ENCODE measurements at places on chromosomes 16 and 17.

- no peak for DNase-seq
Observed at GRCh38 chr16:81319221-81319912, 4.6 kb downstream of the GAN start.

DNA sequence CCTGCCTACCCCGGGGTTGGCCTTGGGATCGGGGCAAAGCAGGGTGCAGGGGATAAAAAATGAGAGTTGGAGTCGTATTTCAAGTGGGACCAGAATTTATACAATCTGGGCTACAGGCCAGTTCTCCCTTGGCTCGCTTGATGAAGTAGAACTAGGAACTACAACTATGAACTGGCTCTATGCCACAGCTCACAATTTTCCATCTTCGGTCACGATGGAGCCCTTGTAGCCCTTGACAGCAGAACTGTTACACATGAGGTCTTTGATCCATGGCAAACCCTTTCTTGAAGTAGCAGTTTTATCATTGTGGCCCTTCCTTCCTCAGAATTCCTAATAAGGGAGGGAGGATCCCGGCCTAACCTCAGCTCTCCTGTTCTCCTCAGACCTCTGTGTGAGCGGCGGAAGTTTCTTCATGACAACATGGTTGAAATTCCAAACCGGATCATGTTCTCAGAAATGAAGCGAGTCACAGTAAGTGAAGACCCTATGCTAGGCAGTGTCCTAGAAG lies 17.1 kb downstream of the LIG3 start:
- DNase-seq, result no peak

DNA sequence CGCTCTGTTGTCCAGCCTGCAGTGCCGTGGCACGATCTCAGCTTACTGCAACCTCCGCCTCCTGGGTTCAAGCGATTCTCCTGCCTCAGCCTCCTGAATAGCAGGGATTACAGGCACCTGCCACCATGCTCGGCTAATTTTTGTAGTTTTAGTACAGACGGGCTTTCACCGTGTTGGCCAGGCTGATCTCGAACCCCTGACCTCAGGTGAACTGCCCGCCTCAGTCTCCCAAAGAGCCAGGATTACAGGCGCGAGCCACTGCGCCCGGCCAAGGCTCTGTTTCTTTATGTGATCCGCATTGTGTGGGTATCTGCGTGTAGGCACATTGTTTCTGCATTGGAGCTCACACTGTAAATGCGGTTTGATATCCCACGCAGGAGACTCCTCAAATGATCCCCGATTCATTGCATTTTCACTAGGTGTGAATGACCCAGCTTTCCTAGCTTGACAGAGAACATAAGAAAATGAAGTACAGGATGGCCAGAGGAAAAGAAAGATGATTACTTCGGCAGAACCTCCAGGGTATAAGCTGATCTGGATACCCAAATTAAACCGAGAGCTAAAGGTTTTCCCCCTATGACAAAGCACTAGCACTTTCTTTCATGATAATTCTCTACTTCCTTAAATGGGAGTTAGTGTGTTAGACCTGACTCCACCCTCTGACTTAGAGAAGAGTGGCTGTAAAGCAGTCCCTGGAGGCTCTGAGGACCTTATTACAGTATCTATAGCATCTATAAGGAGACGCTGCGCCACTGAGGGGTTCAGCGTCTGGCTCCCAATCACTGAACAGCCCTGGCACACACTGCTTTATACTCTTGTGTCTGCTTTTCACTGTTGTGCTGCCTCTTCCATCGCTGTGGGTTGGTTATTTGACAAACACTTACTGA lies 17.3 kb downstream of the COTL1 start:
- DNase-seq, result no peak

- DNase-seq, result no peak
Observed at GRCh38 chr16:83907631-83908250, 8.8 kb downstream of the MLYCD start.

DNA sequence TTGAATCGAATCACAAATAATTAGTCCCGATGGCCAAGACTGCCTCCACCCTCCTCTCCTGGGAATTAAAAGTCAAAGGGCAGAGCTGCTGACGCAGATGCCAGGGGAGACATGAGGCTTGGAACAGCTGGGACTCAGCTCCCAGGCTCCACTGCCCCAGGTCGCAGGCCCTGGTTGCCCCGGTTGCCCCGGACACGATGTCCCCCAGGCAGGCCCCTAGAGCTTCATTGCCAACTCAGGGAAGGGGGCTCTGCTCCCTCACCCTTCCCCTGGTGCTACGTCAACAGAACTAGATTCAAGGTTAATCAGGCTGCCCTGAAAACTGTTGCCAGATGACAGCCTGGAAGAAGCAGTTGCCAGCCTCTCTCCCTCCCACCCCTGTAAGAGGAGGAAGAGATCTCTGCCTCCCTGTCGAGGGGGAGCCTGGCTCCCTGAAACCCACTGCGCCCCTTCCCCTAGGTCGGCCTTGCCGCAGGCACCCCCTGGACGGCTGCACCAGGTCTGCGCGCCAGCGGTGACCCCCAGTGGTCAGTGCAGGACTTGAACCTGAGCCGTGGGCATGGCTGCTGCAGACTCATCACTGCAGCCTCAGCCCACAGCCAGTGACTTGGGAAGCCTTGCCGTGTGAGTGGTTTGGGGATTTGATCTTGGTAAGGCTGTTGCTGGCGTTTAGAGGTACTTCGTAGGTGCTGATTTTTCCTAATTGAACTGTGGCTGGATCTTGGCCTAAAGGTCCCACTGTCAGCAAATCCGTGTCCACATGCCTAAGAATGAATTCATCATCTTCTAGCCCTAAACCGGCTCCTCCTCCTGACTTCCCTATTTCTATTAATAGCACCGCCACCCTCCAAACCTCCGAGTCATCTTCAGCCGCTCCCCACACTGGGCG lies 84.1 kb upstream of the TOB1 start:
- DNase-seq, result peak; percentile 74

GRCh38 chr17:73342541-73343167 lies 30.9 kb upstream of the CDC42EP4 start:
- no peak for DNase-seq

DNA sequence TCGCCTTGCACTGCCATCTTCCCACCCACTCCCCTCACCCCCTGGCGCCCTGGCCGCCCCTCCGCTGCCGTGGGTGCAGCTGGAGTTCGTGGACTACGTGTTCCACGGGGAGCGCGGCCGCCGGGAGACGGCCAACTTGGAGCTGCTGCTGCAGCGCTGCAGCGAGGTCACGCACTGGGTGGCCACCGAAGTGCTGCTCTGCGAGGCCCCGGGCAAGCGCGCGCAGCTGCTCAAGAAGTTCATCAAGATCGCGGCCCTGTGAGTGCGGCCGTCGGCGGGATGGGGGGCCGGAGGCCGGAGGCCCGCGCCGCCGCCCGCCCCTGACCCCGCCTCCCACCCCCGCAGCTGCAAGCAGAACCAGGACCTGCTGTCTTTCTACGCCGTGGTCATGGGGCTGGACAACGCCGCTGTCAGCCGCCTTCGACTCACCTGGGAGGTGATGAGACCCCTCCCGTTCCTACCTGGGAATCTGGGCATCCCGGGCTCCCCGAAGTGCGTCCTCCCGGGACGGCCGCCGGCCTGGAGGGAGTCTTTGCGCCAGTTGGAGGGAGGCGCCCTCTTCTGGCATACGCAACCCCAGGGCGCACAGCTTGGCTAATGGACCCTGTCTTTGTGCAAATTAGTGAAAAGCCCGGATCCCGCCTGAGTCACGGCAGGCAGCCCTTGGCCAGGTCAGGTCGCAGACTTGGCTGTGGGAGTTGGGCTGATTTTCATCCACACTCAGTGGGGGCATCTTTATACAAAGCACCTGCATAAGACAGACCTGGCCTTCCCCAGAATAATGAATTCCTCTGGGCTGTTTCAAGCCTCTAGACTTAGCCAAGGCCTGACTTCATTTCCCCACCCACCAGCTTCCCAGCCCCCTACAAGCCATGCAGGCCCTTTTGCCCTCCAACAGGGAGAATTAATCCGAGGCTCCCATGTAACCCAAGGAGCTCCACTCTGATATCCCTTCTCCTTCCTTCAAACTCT lies 14.3 kb downstream of the RAPGEFL1 start:
- DNase-seq, result peak; percentile 58

GRCh38 chr17:8220783-8221662 lies 10.6 kb upstream of the AURKB start:
- peak; percentile 98 for DNase-seq

- DNase-seq, result no peak
Observed at GRCh38 chr17:35612924-35613521, 25.9 kb downstream of the AP2B1 start.

GRCh38 chr17:58278661-58279015 lies 2.1 kb downstream of the MPO start:
- DNase-seq, result no peak

DNA sequence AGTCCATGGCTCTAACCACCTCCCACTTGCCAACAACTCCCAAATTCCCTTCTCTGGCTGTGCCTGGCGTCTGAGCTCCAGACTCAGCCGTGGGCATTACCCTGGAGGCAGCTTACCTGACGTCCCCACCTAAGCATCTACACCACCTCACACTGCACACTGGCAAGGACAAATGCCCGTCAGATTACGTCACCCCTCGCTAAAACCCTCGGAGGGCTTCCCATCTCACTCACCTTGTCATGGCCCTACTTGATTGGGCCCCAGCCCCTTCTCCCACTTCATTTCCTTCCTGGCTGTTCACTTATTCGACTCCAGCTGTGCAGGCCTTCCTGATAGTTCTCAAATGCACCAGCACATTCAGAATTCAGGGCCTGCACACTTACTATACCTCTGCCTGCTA lies 13.4 kb downstream of the ALOXE3 start:
- DNase-seq, result no peak

GRCh38 chr16:10495031-10495345 lies 85.4 kb downstream of the EMP2 start:
- no peak for DNase-seq

DNA sequence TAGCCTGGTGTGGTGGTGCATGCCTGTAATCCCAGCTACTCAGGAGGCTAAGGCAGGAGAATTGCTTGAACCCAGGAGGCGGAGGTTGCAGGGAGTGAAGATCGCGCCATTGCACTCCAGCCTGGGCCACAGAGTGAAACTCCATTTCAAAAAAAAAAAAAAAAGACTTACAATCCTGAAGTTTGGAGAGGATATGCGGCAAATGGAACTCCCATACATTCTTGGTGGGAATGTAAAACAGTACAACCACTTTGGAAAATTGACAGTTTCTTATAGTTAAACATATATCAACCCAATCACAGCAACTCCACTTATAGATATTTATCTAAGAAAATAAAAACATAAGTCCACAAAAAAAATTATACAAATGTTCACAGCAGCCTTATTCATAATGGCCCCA lies 11.9 kb downstream of the GFOD2 start:
- no peak for DNase-seq

DNA sequence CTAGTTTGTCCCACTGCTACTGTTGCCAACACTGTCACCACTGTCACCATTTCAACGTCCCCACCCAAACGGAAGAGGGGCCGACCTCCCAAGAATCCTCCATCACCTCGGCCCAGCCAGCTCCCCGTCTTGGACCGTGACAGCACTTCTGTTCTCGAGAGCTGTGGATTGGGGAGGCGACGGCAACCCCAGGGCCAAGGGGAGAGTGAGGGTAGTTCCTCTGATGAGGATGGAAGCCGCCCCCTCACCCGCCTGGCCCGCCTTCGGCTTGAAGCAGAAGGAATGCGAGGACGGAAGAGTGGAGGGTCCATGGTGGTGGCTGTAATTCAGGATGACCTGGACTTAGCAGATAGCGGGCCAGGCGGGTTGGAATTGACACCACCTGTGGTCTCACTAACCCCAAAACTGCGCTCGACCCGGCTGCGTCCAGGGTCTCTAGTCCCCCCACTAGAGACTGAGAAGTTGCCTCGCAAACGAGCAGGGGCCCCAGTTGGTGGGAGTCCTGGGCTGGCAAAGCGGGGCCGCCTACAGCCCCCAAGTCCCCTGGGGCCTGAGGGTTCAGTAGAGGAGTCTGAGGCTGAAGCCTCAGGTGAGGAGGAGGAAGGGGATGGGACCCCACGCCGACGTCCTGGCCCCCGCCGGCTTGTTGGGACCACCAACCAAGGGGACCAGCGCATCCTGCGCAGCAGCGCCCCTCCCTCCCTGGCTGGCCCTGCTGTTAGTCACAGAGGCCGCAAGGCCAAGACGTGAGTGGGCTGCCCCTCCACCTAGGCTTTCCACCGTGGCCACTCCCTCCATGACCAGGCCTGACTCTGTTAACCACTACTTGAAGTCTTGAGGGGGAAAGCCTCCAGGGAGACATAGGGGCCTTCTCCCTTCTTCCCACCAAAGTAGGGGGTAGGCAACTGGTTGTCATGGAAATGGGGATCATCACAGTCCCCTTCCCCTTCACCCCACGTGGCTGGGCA lies 9.0 kb upstream of the PHKG2 start:
- no peak for DNase-seq

DNA sequence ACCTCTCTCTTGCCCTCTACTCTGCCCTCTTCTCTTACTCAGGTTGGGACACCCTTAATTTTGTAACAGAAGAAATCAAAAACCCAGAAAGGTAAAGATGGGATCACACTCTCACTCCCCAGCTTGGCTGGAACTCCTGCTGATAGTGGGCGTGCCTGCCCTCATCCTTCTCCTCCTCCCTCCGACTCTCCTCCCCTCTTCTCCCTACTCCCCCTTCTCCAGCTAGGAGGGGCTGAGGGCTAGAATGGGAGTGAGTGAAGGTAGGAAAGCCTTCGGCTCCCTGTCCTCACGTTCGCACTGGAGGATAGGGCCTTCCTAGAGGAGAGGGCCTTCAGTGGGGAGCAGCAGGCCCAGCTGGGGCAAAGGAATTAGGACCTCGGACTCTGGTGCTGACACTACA lies 20.3 kb downstream of the SLC7A6OS start:
- DNase-seq, result no peak

DNA sequence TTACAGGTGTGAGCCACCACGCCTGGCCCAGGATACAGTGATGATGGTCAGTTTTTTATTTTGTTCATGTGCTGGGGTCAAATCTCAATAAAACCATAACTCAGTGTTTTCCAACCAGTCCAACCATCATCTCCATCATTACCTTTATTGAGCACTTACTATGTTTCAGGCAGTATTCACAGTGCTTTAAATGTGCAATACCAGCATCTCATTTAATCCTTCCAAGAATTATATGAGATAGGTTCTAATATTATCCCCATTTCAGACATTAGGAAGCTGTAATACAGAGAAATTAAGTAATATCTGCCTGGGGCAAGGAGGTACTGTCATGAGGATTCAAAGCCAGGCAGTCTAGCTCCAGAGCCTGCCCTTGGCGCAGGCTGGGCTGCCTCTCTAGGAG lies 36.9 kb upstream of the TANGO6 start:
- no peak for DNase-seq

DNA sequence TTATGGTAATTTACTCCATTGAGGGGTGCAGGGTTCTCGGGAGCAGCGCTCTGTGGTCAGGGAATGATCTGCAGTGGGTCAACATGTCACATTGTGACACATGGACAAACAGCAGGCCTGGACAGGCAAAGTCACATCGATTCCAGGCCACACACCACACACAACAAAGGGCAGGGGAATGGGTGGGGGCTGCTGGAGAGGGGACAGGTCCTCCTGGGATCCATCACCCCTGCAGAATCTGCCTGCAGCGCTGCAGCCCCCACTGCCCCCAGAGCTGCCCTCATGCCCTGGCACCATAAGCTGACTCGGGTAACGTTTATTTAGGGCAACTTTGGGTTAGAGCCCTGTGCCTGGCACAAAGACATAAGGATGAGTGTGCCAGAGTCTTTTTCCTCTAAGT lies 9.1 kb downstream of the PEMT start:
- DNase-seq, result no peak

All from stimulated activated effector memory CD8-positive, alpha-beta T cell treated with anti-CD3 and anti-CD28 coated beads, Interleukin-12 subunit alpha, Interleukin-12 subunit beta, amount 100 ng/mL, for 72 hours (primary cell).